Cardiac muscle cell (in vitro differentiated cells and primary cell): ENCODE measurements at places on chromosomes 3 and 15.

DNA sequence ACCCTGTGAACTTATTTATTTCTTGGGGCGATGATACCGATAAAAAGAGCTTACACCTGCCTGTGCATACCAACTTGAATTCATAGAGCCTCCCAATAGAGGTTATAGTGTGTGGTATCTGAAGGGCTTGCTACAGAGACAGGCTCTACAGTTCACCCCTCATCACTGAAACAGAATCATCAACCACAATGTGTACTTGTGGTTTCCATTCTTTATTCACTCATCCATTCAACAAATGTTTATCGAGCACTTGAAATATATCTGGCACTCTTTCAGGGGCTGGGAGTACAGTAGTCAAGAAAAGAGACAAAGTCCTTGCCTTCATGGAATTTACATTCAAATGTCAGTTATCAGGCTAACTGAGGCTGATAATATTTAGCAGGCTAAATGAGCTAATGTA, 134.4 kb upstream of the SKOR1 start:
- DNase-seq, result no peak

- DNase-seq, result no peak
These were observed 40.9 kb downstream of the SAMMSON start for GRCh38 chr3:70040386-70040785.

- DNase-seq, result peak; percentile 94
These were observed 102.5 kb upstream of the PDZRN3 start for GRCh38 chr3:73727117-73727821.

- DNase-seq, result no peak
These were observed 2.8 kb upstream of the CCDC9B start for GRCh38 chr15:40343512-40343911.

DNA sequence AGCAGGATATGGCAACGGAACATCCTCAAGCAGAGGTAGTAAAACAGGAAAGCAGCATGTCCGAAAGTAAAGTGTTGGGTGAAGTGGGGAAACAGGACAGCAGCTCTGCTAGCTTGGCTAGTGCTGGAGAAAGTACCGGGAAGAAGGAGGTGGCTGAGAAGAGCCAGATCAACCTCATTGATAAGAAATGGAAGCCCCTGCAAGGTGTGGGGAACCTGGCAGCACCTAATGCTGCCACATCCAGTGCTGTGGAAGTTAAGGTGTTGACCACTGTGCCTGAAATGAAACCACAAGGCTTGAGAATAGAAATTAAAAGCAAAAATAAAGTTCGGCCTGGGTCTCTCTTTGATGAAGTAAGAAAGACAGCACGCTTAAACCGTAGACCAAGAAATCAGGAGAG, 14.3 kb upstream of the ZBTB47 start:
- DNase-seq, result no peak

- no peak for DNase-seq
These were observed 20.3 kb upstream of the FRMD4B start for GRCh38 chr3:69406163-69406562.

- DNase-seq, result no peak
These were observed 4.4 kb upstream of the ENTPD3 start for GRCh38 chr3:40382617-40382979.

DNA sequence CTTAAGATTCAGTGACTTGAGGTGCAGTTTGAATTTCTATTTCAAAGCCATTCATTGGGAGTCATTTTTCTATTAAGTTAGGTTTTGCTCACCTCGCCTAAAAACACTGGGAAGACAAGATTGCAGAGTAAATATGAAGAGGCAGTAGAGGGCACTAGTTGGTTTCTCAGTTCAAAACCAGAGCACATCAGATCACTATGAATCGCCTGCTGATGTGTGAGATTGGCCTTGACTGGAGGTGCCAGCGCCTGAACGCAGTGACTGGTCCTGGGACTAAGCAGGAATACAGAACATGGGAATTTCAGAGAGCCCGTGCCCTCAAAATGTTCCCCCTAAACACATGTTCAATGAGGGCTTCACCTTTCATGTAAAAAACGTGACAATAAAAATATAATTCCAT, 229.0 kb downstream of the ITPR1 start:
- peak; percentile 76 for DNase-seq

GRCh38 chr3:196886144-196886543, 18.4 kb downstream of the SENP5 start:
- DNase-seq, result no peak

DNA sequence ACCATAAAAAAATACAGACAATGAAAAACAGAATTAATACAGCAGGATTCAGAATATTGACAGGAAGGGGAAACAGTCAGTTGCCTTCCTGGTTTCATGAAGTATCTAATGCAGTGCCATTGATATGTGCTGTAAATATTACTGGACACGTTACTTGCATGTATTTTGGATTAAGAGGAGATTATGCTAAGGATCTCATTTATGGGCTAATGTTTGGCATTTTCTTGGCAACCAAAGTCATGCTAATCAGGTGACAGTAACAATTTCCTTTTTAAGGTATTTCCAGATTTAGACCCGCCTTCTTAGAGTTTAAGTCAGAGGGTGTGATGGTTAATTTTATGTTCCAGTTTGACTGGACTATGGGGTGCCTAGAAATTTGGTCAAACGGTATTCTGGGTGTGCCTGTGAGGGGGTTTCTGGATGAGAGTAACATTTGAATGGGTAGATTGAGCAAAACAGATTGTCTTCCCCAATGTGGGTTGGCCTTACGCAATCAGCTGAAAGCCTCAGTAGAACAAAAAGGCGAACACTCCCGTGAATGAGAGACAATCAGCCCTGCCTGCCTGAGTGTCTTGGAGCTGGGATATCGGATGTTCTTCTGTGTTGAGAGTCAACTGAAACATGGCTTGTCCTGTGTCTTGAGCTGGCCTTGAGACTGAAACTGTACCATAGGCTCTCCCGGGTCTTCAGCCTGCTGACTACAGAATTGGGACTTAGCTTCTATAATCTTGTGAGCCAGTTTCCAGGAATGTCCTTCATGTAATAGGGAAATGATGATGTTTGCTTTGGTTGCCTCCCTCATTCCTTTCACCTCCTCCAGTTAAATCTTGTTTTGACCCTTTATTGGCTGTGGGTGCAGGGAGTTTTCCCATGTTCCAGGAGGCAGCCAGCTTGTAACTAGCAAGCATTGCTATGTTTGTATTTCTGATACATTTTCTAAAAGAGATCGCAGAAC, 10.5 kb downstream of the SQOR start:
- no peak for DNase-seq

DNA sequence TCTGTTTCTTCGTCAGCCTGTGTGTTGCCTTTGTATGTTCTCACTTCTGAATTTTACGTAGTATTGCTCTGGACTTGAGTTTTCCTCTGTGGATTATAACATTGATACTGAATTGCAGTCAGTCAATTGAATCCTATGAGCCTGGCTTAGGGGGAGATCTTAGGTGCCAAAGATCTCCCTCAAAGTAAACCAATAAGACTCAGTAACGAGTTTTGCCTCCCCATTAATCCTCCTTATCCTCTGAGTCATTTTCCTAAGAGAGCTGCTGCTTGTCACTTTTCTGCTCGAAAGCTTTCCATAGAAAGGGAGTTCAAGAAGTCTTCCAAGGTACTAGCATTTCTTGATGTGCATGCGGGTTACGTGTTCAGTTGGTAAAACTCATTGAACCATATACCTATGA, 126.4 kb downstream of the CHDH start:
- no peak for DNase-seq

GRCh38 chr3:2303566-2303965, 204.9 kb downstream of the CNTN4 start:
- DNase-seq, result peak; percentile 0

DNA sequence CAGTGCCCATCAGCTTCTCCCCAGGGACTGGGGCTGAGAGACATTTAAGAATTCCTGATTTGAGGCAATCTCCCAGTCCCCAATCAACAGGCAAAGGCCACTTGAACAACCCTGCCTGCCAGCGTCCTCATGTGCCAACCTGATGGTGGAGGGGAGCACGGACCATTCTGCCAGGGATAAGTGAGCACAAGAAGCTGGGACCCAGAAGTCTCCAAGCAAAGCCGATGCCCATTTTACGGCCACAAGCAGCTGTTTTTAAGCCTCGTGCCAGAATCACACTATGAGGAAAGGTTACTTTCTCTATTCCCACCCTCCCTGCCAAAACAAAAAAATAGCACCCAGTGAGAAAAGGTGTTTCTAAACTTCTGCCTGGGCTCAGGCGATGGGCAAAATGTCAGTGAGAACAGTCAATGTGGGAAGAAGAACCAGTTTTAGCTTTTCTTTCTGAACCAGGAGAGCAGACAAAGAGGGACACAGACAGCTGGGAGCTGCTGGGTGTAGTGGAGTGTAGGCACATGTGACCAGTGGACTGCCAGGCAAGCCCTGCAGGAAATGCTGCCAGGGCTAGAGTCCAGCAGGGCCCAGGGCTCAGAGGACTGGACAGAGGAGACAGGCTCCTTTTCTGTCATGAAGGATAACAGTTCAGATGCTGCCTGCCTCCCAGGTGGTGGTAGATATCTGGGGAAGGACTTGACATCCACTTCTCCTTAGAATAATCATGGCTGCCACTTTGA, 57.7 kb downstream of the ATP2B2 start:
- no peak for DNase-seq

DNA sequence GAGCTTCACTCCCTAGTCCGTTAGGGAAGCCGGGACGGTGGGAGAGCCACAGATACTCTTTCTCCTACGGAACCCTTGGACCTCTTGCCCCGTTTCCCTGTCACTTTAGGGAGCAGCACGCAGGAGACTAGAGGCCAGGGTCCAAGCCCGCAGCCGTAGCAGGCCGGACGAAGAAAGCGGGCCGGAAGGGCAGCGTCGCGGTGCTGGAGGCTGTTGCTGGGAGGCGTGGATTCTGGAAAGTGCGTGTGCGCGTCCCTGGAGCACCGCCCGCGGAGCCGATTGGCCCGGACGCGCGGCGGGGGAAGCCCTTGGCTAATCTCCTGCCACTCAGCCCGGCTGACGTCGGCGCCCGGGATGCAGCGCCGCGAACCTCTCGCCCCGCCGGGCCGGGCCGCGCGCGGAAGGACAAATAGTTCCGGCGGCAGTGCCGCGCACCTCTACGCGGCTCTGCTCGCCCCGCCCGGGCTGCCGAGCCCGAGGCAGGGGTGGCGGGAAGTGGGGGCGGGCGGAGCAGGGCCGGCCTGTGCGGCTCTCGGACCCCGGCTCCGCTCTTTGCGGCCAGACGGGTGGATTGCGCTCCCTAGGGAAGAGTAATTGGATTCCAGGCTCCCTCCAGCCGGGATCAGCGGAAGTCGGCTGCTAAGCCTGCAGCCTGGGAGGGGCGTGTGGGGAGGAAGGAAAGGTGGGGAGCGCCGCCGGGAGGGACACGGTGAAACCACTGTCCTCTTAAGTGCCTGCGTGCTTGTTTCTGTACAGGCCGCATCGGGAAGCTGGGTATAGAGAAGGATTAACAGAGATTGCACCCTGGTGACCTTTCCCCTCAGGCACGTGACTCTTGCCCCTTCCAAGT, 31.3 kb upstream of the TCF12 start:
- DNase-seq, result peak; percentile 98

- no peak for DNase-seq
These were observed 124.5 kb downstream of the CACNA1D start for GRCh38 chr3:53618936-53619335.
